ENCODE measurements at places on chromosomes 6 and 20.

- DNase-seq: no peak
Measured at GRCh38 chr6:25875926-25876602, 2.0 kb upstream of the SLC17A3 start.

DNA sequence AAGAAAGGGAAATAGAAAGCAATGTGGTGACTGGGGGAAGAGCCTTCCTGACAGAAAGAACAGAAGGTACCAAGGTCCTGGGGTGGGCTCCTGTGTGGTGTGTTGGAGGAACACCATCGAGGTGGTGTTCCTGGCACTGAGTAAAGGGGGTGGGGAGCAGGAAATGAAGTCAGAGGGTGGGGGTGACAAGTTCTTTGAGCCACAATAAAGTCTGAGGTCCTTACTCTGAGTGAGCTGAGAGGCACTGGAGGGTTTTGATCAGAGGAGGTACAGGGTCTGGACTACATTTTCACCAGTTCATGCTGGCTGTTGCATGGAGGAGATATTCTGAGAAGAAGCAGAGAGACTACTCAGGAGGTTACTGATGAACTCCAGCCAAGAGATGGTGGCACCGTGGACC, 198.2 kb downstream of the GMPR start:
- no peak for DNase-seq

- no peak for DNase-seq
Measured at GRCh38 chr6:148771896-148772554, 25.2 kb downstream of the UST start.

DNA sequence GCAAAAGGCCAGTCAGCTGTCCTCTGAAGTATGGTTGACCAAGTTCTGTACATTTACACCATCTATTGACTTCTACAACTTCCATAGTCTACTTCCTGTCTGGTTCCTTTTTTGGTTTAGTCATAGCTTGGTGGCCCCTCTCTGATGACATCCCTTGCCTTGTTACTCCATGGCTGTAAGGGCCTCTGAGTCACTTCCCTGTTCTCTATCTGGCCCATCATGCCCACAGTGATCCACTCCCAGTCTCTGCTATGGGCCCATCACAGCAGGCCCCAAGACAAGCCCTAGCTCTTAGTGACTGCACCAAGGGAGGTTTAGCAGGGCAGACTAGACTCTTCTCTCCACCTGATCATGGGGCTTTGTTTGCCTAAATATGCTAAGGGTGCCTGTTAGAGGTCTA, 441.6 kb downstream of the HACE1 start:
- no peak for DNase-seq

DNA sequence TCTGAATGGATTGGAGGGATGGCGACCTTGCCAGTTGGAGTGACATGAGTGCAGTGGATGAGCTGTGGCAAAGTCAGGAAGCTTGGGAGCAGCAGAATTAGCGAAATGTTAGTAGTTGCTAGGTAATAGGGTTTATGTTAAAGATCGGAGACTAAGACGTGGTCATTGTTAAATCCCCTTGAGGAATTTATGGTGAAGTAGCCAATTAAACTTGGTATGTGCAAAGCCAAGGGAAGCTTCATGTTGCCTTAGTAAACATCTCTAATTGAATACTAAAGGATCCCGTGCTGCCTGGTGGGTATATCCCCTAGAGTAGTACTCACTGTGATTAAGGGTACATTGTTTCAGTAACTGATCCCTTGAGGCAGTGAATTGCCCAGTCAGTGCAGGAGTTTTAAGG, 106.0 kb downstream of the PRIM2 start:
- no peak for DNase-seq

DNA sequence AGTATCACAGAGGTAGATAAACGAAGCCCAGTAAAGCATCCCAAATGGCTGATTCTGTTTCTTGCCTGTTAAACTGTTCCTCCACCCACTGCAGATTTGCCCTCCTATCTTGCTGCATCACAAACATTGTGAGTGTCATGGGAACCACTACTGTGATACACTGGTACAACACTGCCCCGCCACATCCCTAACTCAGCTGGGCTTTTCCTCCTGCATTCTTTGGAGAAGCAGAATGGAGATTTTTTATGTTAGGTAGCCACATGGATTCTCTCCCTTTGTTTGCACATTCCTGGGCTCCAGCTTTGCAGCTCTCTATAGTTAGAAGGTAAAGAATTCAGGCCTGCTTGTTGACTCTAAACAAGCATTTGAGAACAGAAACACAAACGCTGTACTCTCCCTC, 234.1 kb downstream of the TMEM242 start:
- no peak for DNase-seq

GRCh38 chr6:9428421-9429172, 986.3 kb downstream of the TFAP2A start:
- DNase-seq: no peak

GRCh38 chr6:53813801-53814200, 19.0 kb downstream of the LRRC1 start:
- no peak for DNase-seq

Data from SW480 (cell line).